ENCODE measurements at places on chromosomes 2 and 18. TPM values are rescaled to one million over a fixed set of nuclear protein-coding genes. Genes with fewer than 3 reads are reported as not detected.
A peak's percentile ranks its signal among the peaks of the same experiment; 100 is the strongest.

Gene SLC11A1
- not detected for total RNA-seq

Gene FAHD2B
- total RNA-seq, result 32.4 TPM

Gene KLHL14
- total RNA-seq, result 1.9 TPM

Gene ERICH2
- not detected for total RNA-seq

Gene MALL
- total RNA-seq, result 10.2 TPM

Gene ANKRD29
- total RNA-seq, result 6.6 TPM

DNA sequence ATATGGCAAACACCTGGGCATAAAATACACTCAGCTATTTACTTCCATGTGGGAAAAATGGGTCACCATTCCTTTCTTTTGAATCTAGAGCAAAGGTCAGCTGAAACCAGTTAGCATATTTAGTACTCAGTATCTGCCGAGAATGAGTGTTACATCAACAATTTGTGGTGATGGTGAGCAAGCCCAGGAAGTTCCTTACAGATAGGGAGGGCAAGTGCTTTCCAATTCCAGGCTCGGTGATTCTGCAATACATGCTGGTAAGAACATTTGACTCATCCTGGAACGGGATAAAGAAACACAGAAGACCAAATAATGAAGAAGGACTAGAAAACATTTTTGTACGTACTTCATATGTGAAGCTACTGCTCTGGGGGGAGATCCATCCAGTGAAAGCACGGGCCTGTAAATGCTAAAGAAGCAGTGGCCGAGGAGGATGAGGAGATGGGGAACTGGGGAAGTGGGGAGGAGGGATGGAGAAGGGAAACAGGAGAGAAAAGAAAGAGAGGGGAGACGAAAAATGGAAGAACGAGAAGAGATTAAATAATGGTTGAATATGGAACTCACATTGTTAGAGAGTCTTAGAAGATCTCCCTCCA is 251.9 kb downstream of the TTC32 start:
- H3K4me3 ChIP-seq, result no peak overlapping the region
- DNase-seq, result no peak
- no peak overlapping the region for H3K27ac ChIP-seq
- H3K36me3 ChIP-seq, result no peaks in the 10 kb centered on the region

GRCh38 chr2:161382747-161383146 is 33.4 kb upstream of the TBR1 start:
- H3K4me1 ChIP-seq, result no peaks in the 10 kb centered on the region
- DNase-seq, result no peak
- H3K36me3 ChIP-seq, result no peaks in the 10 kb centered on the region
- no peak overlapping the region for H3K27ac ChIP-seq
- no peak overlapping the region for H3K4me3 ChIP-seq

GRCh38 chr2:39902103-39902502 is 123.0 kb upstream of the THUMPD2 start:
- H3K4me1 ChIP-seq, result no peaks in the 10 kb centered on the region
- H3K27me3 ChIP-seq, result no peaks in the 10 kb centered on the region
- H3K27ac ChIP-seq, result no peak overlapping the region
- no peak for DNase-seq
- no peak overlapping the region for H3K4me3 ChIP-seq
- H3K36me3 ChIP-seq, result no peaks in the 10 kb centered on the region

- H3K27me3 ChIP-seq, result no peaks in the 10 kb centered on the region
- no peaks in the 10 kb centered on the region for H3K4me1 ChIP-seq
- no peak overlapping the region for H3K4me3 ChIP-seq
- H3K36me3 ChIP-seq, result no peaks in the 10 kb centered on the region
- no peak for DNase-seq
These were observed 77.1 kb downstream of the MBOAT2 start for GRCh38 chr2:8926356-8926755.

DNA sequence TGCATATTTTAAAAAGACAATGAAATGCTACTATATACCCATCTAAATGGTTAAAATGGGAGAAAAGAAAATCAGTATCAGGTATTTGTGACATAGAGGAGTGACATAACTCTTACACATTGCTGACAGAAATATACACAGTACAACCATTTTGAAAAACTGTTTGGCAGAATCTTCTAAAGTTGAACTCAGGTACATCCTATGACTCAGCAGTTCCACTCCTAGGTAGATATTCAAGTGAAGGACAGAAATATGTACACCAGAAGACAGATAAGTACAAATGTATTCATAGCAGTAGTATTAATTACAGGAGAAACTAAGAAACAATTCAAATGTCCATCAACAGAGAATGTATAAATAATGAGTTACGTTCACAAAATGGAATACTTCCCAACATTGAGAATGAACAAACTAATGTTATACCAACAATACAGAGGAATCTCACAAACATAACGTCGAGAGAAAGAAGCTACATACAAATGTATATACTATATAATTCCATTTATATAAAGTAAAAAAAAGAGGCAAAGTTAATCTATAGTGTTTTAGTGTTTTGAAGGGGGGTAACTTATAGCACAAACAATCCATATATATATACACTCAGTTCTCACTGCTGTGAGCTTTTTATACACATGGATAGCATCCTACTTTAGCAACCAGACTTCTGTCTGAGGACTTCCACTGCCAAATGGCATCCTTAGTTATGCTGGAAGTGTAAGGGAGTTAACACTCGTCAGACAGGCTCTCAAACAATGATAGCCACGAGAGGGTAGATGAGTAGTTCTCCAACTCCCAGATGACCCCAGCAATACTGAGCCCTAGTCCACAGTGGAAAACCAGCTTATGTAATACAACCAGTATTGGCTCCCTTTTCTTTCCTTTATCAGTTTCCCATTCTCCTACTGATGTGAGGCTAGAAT is 172.5 kb downstream of the NBAS start:
- H3K4me3 ChIP-seq, result no peak overlapping the region
- H3K4me1 ChIP-seq, result no peaks in the 10 kb centered on the region
- no peaks in the 10 kb centered on the region for H3K27me3 ChIP-seq
- no peak overlapping the region for H3K27ac ChIP-seq
- no peak for DNase-seq
- H3K36me3 ChIP-seq, result no peaks in the 10 kb centered on the region

DNA sequence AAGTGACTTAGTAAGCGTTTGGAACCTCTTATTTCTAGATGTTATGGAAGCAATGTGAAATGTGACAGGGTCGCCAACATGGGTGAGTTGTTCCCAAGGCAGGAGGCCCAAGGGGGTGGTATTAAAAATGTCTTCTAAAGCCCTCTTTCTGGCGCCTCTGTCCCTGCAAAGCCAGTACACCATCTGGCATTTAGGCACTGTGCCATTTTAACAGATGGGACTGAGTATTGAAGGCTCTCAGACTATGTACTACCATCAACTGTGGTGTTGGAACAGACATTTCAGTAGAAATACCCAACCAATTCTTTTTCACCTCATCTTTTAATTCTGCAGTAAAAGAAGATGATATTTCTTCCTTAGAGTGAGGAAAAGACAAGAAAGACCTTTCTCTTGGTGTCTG is 384.5 kb upstream of the MMADHC start:
- no peaks in the 10 kb centered on the region for H3K36me3 ChIP-seq
- H3K27ac ChIP-seq, result no peak overlapping the region
- no peaks in the 10 kb centered on the region for H3K27me3 ChIP-seq
- H3K4me3 ChIP-seq, result no peak overlapping the region
- no peaks in the 10 kb centered on the region for H3K4me1 ChIP-seq

- H3K4me3 ChIP-seq, result no peak overlapping the region
- peaks cover 40% of the 10 kb centered on the region for H3K4me1 ChIP-seq
- H3K27ac ChIP-seq, result no peak overlapping the region
- H3K27me3 ChIP-seq, result no peaks in the 10 kb centered on the region
- DNase-seq, result no peak
These were observed 165.5 kb upstream of the HAAO start for GRCh38 chr2:42957861-42958301.

DNA sequence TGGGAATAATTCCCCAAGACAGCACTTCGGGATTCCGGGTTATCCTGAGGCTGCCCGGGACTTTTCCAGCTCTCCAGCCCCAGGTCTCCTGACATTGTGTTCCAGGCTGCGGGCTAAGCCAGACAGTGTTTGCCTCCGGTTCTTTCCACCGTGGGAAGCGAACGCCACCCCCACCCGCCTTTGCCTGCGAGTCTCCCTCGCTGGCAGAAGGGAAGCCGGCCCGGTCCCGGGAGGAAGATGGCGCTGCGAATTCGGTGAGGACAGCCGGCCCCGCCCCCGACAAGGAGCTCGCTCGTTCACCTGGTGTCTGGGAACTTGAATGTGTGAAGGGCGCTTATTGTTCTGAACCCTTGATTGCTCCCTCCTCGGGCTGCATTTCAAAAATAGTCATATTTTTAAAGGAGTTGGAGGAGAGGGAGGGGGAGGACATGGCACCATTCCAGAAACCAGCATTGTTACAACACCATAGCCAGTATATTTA is 2.9 kb downstream of the LRATD1 start:
- H3K4me3 ChIP-seq, result peak overlapping the region; percentile 77
- H3K27ac ChIP-seq, result no peak overlapping the region
- peak; percentile 81 for DNase-seq
- peaks cover 67% of the 10 kb centered on the region for H3K27me3 ChIP-seq
- no peaks in the 10 kb centered on the region for H3K36me3 ChIP-seq

- peaks cover 29% of the 10 kb centered on the region for H3K4me1 ChIP-seq
- no peak for DNase-seq
- H3K27ac ChIP-seq, result no peak overlapping the region
- no peak overlapping the region for H3K4me3 ChIP-seq
These were observed 15.5 kb downstream of the KCNS3 start for GRCh38 chr2:17894005-17894404.

DNA sequence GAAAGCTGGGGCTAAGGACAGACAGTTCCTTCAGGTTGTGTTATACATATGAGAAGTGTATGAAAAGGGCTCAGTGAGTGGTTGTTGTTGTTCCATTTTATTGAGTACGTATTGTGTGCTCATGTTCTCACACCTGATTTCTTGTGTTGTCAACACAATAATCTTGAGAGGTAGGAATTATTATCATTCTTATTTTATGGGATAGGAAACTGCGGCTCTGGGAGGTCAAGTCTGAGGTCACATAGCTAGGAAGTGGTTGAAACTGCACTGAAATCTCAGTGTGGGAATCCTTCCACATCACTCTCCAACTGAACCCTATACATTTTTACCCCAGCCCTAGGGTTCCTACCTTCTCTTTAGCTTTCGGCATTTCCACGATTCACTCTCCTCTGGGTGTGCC is 124.2 kb upstream of the CXCR4 start:
- no peaks in the 10 kb centered on the region for H3K36me3 ChIP-seq
- H3K4me3 ChIP-seq, result no peak overlapping the region
- H3K4me1 ChIP-seq, result peaks cover 9% of the 10 kb centered on the region
- no peak for DNase-seq

DNA sequence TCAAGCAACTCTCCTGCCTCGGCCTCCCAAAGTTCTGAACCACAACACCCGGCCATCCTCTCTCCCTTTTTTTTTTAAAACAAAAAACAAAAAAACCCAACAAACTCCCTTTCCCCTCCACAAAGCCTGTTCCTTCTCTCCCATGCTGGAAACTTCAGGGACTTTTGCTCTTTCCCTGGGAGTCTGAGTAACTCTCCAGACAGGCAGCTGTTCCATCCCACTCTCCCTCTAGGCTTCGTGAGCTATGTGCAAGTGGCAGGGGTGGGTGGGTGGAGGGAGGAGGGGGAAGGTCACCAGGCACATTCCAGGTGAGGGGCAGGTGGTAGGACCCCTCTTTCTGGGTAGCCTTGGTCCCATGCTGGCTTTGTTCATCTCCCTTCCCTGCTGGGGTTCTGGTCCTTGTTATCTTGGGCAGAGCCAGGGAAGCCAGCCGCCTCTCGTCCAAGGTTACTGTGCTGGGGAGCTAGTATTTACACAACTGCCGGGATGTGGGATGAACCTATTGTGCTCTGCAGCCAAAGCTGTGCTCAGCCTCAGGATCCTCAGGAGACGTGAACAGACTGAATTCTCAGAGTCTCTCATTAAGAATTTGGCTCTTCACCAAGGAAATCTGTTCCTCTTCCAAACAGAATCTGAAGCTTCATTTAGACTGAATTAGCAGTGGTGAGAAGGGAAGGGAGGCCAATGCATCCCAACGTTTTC is 106.9 kb downstream of the LIPG start:
- DNase-seq, result peak; percentile 25
- no peak overlapping the region for H3K27ac ChIP-seq
- H3K4me1 ChIP-seq, result no peaks in the 10 kb centered on the region
- no peak overlapping the region for H3K4me3 ChIP-seq

DNA sequence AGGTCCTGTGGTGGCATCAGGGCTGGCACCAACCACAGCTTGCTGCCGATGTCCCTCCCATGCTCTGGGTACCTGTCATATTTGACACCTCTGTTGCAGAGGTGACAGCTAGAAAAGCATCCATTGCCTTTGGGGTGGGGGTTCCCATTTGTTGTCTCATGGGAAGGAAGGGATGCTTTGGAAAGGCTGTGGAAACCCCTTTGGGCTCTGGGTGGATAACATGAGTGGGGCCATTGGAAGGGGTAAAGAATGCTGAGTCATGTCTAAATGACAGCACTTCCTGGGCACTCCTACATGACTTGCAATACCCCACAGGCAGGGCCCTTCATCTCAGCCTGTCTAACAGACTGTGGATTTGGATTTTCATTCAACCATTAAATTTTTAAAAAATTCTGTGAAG is 27.8 kb downstream of the CTIF start:
- no peaks in the 10 kb centered on the region for H3K27me3 ChIP-seq
- H3K4me3 ChIP-seq, result no peak overlapping the region
- H3K4me1 ChIP-seq, result peaks cover under 1% of the 10 kb centered on the region
- H3K27ac ChIP-seq, result no peak overlapping the region
- no peak for DNase-seq
- H3K36me3 ChIP-seq, result no peaks in the 10 kb centered on the region

DNA sequence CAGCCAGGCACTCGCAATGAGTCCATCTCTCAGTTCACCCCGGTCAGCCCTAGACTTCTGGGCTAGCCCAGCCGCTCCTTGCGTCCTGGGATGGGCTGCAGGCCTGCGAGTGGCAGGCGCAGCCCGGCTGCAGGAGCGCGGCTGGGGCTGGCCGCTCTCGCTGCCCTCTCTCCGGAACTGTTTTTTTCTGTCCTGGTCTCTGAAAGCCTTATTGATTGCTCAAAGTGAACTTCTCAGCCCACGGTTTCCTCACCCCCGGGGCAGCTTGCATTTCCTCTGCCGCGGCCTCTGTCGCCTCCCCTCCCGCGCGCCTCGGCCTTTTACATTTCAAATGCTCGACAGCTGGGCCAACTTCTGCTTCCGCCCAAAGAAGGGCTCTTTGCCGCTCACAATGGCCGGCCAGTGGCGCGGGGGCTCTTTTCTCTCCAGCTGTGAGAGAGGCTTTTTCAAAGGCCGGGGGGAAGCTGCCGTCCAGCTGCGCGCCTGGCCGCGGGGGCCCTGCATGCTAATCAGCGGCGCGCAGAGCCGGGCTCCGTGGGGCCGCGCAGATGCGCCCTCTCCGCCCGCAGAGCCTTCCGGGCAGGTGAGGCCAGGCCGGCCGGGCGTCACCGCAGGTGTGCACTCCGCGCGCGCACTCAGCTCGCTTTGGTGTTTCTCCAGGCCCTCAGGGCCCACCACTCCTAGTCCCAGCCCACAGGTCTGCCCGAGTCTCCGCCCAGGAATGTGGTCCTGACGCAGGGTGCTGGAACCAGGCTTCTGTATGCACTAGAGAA is 513.8 kb downstream of the RNF144A start:
- DNase-seq, result peak; percentile 91
- H3K4me3 ChIP-seq, result peak overlapping the region; percentile 28
- H3K36me3 ChIP-seq, result peaks cover 9% of the 10 kb centered on the region

- no peaks in the 10 kb centered on the region for H3K36me3 ChIP-seq
- peak overlapping the region; percentile 23 for H3K27ac ChIP-seq
- H3K4me1 ChIP-seq, result peaks cover 65% of the 10 kb centered on the region
- no peak for DNase-seq
These were observed 211.6 kb upstream of the SP5 start for GRCh38 chr2:170503563-170503962.

GRCh38 chr2:120503793-120504571 is 158.0 kb downstream of the INHBB start:
- no peaks in the 10 kb centered on the region for H3K4me1 ChIP-seq
- H3K27ac ChIP-seq, result no peak overlapping the region
- no peaks in the 10 kb centered on the region for H3K27me3 ChIP-seq
- DNase-seq, result peak; percentile 28
